ENCODE measurements at places on chromosomes 7 and 10.

- DNase-seq: no peak
These were observed 10.2 kb upstream of the ADCY1 start for GRCh38 chr7:45563941-45564461.

DNA sequence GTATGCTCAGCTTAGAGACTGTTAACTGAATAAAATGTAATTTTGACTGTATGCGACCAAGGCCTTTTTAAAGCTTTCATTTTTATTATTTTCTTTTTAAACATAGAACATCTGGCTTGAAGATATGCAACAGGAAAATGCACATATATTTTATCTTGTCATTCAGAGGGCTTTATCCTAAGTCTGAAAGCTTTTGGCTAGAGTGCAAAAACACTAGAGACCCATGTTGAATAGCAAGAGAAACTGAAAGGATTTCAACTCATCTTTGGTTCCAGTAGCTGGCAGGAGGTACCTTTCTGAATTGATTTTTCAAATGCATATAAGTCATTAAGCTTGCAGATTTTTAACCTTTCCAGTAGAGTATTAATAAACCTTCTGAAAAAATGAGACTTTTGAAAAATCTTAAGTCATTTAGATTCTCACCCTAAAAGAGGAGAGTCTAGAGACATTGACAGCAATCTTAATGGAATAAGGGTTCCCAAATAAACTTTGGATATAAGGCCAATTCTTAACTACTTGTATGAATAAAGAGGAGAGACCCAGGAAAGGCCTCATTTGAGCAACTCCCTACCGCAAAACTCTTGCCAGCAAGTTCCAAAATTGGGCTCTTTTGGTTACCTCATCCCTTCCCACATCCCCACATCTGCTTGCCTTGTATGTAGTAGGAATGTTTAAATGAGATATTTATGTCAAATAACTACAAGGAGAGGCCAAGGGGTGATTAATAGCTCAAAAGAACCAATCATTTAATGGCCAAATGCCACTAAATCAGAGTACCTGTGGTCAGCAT is 454.4 kb downstream of the HTR7 start:
- no peak for DNase-seq

- DNase-seq: no peak
These were observed 23.2 kb downstream of the SKAP2 start for GRCh38 chr7:26841003-26841739.

DNA sequence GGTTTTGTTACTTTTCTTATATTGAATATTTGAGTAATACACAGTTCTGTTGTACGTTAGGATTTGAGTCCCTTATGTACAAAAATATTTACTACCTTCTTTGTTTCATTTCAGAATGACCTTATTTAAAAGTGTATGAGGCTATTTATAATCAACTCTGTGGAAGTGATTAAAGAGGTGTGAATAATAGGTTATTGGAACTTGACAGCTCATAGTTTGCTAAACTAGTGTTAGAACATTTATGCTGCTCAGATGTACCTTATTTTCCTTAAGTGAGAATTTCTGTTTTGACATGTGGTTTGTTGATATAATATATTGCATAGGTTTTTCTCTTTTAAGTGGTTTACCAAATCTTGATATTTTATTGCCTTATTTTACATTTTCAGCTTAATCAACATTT is 105.5 kb downstream of the ZEB1 start:
- DNase-seq: no peak

- peak; percentile 26 for DNase-seq
These were observed 613 bp downstream of the AP5Z1 start for GRCh38 chr7:4775848-4776623.

- DNase-seq: no peak
These were observed 27.3 kb upstream of the ANK3 start for GRCh38 chr10:60417024-60417423.

GRCh38 chr10:102720775-102721301 is 6.4 kb downstream of the SFXN2 start:
- no peak for DNase-seq

- no peak for DNase-seq
These were observed 55.7 kb downstream of the PRKAG2 start for GRCh38 chr7:151821226-151821625.

DNA sequence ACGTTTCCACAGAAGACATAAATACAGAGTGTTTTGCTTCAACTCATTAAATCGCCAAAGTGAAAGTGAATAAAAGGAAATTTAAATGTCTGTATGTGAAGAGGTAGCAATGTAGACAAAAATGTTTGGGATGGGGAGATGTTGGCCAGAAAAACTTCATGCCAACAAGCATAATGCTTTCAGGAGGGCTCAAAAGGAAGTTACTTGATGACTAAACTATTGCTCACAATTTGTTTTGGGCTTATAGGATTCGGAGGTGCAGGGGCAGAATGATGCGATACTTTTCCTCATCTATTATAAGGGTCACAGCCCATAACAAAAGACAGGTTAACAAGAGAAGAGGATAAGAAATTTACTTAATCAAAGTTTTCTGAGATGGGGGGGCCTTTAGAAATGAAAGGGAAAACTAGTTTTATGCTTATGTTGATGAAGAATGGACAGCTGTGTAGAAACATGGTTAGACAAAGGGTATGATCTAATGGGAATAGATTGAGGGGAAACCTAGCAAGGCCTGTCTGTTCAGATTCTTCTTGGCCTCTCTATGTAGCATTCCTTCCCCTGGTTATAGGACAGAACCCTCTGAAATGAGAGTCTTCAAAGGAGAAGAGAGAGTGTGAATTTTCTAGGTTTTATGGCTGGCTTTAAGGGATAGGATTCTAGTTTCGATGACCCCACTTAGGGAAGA is 898.6 kb downstream of the LRMDA start:
- DNase-seq: no peak

GRCh38 chr10:124328477-124329220 is 90.1 kb downstream of the OAT start:
- DNase-seq: no peak

GRCh38 chr7:155692317-155692716 is 47.9 kb downstream of the RBM33 start:
- no peak for DNase-seq

Data from stromal cell of bone marrow (primary cell).